ENCODE measurements at places on chromosomes 2 and 18.

- DNase-seq, result no peak
These were observed 9.5 kb downstream of the SLC1A4 start for GRCh38 chr2:64998658-64999061.

- DNase-seq, result no peak
These were observed 3.1 kb downstream of the C2orf81 start for GRCh38 chr2:74418312-74418711.

DNA sequence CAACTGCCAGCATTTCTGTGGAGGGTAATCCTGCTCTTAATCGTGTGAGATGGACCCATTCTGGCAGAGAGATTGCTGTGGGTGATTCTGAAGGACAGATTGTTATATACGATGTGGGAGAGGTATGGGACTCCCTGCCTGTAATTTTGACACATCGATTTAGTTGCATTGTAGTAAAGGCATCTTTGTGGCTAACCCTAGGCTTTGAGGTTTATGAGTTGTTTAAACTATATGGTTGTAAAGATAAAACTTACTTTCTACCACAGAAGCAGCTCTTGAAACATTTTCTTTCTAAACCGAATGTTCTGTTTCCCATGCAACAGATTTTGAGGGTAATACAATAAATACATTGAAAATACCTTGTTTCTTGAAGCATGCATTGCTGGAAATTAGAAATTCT, 58.5 kb downstream of the DYNC1I2 start:
- no peak for DNase-seq

- DNase-seq, result no peak
These were observed 638 bp downstream of the ST6GAL2 start for GRCh38 chr2:106885329-106885728.

DNA sequence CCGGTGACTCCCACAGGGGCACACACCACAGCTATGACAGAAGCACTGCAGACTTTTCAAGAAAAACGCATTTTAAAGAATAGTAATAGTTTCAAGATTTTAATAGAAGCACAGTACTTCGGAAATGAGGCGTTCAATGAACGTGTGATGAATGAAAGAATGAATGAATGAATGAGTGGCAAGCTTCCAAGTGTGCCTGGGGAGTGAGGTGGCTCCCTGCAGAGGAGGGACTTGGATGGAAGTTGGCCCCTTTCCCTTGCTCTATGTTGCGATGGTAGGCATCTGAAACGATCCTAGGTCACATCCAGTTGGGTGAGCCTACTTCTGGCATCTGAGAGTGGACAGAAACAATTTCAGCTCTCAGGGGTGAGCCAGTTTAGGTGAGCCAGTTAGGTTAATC, 65.6 kb downstream of the NCKAP5 start:
- DNase-seq, result no peak

Measured in NCI-H1417 (cell line).